Mesenteric fat pad (tissue), 1 donor: ENCODE measurements at places on chromosomes 5 and 9. TPM values are rescaled to one million over a fixed set of nuclear protein-coding genes. Genes with fewer than 3 reads are reported as not detected.

DNA sequence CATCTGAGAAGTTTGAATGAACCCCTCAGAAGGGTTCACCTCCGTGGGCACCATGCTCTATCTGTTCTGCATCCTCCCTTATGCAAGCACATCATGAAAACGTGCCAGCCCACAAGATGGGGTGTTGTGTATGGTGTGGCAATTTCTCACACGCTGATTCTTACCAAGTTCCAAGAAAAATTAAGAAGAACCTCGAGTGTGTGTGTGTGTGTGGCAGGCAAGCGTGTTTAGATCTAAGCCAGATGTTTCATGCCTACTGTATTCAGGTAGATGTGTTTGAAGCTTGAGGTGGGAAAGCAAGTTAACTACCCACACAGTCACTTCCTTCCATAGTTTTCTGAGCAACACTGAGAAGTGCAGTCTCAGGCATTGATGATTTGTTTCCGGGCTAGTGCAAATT is 77.7 kb upstream of the GNA14 start:
- no peak for DNase-seq

DNA sequence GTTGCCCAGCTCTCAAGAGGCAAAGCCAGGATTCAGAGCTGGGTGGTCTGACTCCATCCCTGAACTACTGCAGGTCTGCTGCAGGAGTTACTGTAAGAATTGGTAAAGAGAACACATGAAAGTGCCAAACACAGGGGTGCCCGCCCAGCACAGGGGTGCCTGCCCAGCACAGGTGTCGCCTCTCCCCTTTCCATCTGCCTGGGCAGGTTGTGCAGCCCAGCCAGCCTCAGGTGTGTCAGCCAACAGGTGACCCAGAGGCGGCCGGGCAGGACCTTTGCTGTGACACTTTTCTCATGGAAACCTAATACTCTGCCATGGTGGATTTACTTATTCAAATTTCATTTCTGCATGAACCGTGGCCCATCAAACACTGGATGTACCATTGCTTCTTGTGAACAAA is 289.7 kb upstream of the IRX4 start:
- DNase-seq = peak; percentile 67

Gene SLC34A3
- not detected for total RNA-seq

DNA sequence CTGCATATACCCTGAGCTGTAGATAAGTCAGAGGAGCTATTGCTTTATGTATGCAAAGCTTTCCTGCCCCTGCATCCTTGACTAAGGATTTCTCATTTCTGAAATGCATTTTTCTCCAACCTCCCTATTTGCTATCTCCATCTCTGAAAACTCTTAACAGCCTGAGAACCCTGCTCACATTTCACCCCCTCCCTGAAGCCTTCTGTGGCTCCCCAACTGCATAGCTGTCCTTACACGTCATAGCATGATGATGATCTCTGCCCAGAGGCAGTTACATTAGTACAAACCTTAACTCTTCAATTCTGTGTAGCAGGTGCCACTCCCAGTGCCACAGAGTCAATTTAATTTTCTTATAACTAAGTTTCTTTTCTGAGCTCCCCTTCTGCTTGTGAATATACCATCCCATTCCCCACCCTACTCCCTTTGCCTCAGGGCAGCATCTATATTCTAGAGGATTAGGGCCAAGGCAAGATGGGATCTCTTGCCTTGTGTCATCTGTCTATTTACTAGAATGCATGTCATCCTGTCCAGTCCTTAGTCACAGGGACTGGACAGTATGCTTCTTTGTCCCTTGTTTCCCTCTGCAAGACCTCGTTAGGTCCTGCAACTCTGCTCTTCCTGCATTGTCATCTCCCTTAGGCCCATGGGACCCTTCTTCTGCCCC is 149.7 kb upstream of the SPRY4 start:
- no peak for DNase-seq

DNA sequence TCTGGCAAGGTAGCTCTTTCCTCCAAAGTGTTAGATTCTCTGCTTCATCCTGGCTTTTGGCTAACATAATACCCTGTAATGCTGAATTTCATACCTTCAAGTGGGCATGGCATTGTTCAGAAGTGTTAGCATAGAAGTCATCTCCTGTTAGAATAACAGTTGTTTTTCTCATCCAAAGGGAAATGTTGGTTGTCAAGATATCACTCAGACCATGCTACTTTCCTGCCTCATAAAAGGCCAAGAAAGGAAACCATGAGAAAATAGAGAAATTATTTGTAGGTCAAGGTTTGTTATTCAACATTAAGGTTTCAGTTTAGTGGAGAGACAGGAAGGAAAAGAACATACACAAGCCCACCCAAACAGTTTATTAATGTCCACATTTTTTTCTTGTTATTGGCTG is 472.5 kb downstream of the ARHGEF28 start:
- no peak for DNase-seq

DNA sequence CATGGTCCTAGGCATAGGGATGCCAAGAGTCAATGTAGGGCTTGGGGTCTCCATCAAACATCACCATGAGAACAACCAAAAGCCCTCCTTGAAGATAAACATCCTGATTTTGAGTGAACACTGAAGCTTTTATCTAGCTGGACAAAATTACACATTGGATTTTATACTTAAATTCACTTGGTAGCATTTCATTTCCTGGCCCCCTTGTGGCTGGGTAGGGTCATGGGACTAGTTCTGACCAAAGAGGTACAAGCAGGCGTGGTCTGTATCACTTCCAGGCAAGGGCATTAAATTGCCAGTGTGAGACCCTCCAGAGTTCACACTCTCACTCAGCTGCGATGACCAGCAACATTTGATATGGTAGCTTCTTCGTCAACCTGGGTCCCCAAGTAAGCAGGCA is 320.3 kb downstream of the ACTL7B start:
- DNase-seq = no peak

DNA sequence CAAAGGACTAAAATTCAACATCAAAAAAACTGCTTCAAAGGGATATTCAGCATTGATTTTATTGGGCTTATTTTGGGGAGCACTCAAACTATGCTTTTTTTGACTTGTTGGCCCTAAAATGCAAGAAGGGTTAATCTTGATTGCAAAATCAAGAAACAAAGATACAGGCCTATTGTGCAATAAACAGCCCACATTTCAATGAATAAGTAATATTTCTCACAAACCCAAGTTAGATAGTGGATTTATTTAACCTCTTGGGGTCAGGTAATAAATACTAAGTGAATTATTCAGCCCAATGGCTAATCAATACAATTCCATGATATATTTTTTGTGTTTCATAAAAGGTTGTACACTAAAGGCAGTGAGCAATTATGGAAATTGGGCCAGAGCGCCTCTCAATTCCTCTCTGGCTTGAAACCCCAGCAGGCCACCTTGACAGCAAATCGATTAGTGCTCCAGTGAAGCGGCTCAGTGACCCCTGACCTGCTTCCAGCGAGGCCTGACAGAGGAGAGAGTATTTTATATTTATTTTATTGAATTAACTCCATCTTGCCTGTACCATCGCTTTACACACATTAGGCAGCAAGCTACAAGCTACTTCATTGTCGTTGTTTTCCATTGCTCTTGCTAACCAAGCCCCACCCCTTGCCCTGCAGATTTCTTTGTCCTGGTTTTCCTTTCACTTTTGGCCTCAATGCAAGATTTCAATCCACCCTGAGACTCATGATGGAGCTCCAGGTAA is 65.5 kb downstream of the EBF1 start:
- DNase-seq = no peak

DNA sequence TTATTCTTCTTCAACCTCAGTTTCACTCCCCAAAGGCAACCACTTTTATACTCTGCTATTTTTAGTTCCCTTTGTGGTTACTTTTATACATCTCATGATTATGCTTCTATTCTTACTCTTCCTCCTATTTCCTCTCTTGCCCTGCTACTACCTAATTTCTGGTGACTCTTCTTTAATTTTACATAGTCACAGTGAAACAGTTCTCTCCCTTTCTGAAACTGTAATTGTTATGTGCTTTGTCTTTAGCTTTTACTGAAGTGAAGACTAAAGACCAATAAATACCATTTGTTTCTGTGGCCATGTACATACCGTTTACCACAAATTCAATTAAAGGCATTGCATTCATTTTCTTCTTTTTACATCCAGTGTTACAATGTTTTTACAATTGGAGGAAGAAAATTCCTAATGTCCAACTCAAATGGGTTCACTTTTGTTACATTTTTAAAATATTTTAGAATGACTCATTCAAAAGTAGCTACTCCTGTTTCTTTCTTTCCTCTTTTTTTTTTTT is 410.6 kb downstream of the PSAT1 start:
- no peak for DNase-seq

GRCh38 chr5:15353086-15353645 is 146.8 kb upstream of the FBXL7 start:
- no peak for DNase-seq

DNA sequence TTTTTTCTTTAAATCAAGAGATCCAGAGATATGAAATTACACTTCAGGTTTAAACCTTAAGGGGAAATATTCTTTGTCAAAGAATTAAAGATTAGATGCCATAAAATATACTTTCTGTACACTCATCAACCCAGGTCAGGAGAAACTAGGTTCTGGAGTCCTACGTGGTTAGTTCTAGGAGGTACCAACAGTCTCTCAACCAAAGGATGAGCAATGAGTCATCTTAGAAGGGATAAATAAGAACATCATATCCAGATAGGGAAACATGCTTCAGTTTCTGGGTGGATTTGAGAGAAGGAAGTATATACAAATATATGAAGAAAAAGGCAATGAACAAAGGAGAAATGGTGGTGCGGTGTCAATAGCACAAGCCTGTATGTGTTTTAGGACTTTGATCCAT is 98.2 kb downstream of the CSNK1G3 start:
- DNase-seq = no peak

DNA sequence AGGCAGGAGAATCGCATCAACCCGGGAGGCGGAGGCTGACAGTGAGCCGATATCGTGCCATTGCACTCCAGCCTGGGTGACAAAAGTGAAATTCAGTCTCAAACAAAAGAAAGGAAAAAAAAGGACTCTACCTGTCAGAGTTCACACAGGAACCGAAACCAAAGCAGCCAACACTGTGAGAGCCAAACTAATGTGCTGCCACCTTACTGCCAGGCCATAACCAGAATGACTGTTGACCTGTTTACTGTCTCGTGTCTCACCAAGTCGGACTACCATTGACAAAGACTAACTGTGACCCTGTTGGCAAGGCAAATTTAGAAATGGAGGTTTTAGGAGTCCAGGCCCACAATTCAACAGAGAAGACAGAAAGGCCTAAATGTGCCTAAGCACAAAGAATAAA is 112.4 kb downstream of the ANXA2R start:
- DNase-seq = no peak

DNA sequence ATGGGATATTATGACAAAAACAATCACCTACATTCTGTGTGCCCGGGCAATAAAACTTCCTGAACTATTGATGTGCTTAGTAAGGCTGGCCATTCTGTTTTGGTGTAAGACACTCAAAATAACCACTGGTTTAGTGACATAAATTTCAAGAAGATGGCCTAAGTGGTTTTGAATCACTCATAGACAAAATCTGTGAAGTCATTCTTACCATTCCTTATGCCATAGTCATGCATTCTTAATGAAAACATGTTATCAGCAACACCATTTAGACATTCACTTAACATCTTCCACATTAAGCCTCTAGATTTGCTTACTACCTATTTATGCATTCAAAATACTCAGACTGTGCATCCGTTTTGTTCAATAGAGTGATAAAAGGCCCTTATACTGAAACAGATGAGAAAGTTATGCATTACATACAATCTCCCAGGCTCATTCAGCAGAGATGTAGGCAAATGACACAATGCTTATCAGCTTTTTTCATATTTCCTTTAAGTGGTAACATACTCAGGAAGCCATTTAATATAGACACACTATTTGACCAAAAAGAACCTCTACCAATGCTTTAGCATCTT is 848.8 kb upstream of the DMAC1 start:
- DNase-seq = no peak

DNA sequence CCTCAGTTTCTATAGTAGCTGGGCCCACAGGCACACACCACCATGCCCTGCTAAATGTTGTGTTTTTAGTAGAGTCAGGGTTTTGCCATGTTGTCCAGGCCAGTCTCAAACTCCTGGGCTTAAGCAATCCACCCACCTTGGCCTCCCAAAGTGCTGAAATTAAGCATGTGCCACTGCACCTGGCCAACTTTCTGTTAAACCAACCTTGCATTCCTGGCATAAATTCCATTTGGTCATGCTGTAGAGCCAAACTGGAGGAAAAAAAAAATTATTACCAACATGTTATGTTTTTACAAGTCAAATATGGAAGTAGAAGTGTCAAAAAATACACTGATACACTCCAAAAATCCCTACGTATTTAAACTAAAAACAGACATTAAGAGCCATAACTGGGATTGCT is 54.1 kb downstream of the ERMP1 start:
- no peak for DNase-seq

DNA sequence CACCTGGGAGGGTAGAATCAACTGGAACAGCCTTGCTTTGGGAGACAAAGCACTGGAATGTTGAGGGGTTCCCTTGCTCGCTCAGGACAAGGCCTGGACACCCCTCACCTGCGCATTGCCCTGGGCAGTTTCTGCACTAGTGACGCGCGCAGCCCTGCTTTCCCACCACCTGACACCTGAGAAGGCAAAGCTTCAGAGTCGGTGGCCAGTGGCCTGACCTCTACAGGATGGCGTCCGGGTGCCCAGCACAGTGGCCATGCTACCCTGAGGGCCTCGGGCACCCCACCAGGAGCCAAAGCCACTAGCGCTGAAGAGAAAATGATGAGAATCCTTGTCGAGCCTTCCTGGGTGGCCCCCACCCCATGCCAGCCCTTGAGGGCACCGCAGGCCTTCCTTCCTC is 161.3 kb downstream of the OLFM1 start:
- no peak for DNase-seq

Gene MAML1
- 20.4 TPM for total RNA-seq

Gene ZNF454
- 1.8 TPM for total RNA-seq

Gene FAXDC2
- 13.2 TPM for total RNA-seq

DNA sequence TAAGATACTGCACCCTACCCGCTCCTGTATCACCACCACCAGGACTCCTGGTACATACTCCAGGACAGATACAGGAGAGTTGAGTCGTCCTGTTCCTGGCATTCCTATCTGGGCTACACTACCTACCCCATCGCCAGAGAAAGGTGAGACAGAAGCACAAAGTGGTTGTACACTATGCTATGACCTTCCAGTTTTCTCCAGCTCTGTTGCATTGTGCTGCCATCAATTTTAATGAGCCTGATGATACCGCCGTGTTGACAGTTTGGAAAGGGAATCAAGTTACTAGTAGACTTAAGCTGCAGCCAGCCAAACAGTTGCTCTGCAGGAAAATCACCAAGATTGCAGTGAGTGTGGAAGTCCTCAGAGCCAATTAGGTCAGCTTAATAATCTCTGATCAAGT is 35.2 kb downstream of the ANP32B start:
- no peak for DNase-seq

Gene HTR4
- total RNA-seq = 0.16 TPM

- no peak for DNase-seq
Observed at GRCh38 chr5:55176176-55176818, 3.3 kb upstream of the CDC20B start.

DNA sequence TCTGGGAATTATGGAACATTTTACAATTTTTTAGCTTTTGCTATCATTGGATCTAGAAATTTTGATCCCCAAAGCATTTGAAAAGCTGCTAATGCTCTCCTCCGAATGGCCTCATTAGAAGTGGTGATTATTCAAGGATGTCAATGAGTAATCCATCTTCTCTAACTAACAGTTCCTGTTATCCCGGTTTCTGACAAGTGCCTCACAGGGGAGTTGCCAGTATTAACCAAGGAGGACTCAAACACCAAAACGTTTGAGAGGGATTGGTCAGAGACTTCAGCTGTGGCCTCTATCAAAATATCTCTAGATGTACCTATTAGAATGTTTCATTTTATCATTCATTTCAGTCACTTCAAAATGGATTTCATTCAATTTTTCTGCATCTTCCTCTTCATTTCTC is 208.3 kb upstream of the ITGA1 start:
- no peak for DNase-seq

GRCh38 chr5:111347021-111347420 is 122.8 kb downstream of the CAMK4 start:
- no peak for DNase-seq
